Forelimb muscle (tissue), 1 donor: ENCODE measurements at places on chromosomes 12 and 14. TPM values are rescaled to one million over a fixed set of nuclear protein-coding genes. Genes with fewer than 3 reads are reported as not detected.

DNA sequence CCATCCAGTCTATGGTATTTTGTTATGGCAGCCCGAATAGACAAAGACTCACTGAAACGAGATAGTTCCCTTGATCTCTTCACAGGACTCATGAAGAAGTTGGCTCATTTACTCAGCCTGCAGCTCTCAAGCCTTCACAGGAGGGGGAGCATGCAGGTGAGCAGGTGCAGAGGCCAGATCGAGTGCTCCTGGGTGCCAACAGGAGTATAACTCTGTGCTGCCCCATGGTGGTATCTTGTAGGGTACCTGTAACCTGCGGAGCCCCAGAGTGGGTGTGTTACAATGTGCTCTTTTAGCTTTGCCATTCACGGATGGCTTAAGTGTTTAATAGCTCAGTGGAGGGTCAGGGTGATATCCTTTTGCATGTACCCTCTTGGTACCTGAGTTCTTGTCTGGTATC, 159.5 kb downstream of the METTL25 start:
- DNase-seq = no peak

DNA sequence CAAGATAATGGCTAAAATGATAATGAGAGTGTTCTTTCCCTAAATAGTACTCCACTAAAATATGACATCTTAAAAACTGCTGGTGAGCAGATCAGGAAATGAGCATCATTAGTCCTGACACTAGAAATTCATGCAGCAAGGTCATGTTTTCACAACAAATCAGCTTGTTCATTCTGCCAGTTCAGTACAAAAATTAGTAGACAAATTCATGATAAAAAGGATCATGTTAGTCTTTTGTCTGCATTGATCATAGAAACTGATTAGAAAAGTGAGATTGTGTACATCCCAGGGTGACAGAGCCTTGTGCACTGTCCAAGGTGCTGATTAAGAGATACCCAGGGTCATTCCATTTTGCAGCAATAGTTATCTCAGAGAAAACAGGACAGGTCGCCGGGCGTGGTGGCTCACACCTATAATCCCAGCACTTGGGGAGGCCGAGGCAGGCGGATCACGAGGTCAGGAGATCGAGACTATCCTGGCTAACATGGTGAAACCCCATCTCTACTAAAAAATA, 163.6 kb downstream of the RIMBP2 start:
- peak; percentile 1 for DNase-seq

- no peak for DNase-seq
Measured at GRCh38 chr12:127607146-127607725, 659.7 kb upstream of the TMEM132C start.

BDKRB1 gene
- 0.65 TPM for polyA plus RNA-seq

GRCh38 chr12:7793211-7793610, 4.0 kb downstream of the NANOG start:
- DNase-seq = no peak

- DNase-seq = no peak
Measured at GRCh38 chr12:71780237-71780822, 25.7 kb downstream of the RAB21 start.

DNA sequence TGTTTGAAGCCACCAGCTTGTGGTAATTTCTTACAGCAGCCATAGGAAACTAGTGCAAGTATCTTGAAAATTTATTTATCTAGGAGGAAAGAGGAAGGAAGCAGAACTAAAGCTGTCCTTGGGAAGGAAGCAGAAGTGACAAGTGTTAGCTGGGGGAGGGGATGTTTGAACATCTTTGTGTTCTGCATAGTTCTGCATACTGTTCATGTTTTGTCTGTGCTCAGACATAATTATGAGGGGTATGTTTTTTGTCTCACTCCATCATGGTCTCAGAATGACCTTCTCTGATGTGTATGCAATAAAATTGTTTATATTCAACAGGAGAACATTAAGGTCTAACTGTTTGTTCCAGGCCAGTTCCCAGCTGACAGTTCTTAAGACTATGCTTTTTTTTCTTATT, 606.5 kb downstream of the GALC start:
- DNase-seq = no peak

KRT75 gene
- not detected for polyA plus RNA-seq

SLC35F4 gene
- 0.37 TPM for polyA plus RNA-seq

GALNT8 gene
- polyA plus RNA-seq = 3.7 TPM

DNA sequence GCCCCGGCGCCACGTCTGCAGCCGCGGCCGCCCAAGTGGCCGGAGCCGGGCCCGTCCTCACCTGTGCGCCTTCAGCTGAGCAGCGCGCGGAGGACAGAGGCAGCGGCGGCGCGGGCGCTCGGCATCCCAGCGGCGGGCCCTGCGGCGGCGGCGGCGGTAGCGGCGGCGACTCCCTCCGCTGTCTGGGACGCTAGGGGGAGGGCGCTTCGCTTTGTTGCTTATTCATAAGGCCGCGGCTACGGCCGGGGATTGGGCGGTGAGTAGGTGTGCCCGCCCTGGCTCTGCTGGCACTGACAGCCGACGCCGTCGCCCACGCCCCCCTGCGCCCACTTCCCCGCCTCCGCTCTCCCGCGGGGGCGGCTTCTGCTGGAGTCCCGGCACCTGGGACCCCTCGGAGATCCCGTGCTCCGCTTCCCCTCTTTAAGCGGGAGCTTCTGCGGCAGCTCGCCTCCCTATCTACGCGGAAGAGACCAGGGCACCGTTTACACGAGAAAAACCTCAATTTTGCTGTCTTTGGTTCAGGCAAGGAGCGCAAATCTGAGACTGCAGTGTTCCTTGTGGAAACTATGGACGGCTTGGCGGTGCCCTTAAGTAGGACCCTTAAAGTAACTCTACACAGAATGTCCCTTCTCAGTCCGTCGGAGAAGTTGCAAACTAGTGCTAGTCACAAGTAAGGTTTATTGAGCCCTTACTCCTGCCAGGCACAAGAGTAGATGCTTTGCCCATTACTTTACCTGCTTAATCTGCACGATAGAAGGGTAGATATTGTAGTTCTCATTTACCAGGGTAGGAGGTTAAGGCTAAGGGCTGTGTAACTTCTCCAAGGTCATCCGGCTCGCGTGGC, at the start of gene ARMH4:
ARMH4 (minus strand) TSS at position 200 of the 844 bp plus-strand sequence. CDS start 12,855 bp downstream, outside the sequence.
- peak; percentile 43 for DNase-seq

DNA sequence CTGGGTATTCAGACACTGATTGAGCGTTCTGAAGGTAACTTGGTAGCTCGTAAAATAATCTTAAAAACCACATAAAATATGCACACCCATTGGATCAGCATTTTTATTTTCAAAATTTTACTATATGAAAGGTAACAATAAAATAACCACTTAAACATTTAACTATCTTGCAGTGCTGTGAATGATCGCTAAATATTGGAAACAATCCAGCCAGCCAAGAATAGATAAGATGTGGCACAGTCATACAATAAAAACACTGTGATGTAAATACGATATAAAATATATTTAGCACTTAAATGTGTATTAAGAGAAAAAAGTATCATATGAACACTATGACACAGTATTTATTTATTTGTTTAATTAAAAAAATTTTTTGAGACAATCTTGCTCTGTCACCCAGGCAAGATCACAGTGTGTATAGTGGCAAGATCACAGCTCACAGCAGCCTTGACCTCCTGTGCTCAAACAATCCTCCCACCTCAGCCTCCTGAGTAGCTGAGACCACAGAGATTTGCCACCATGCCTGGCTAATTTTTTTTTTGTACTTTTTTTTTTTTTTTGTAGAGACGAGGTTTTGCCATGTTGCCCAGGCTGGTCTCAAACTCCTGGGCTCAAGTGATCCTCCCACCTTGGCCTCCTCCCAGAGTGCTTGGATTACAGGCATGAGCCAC, 39.4 kb downstream of the SDR9C7 start:
- no peak for DNase-seq

NKX2-1 gene
- not detected for polyA plus RNA-seq

IQSEC3 gene
- 2.9 TPM for polyA plus RNA-seq

TBX3 gene
- 33.8 TPM for polyA plus RNA-seq

- DNase-seq = no peak
Measured at GRCh38 chr14:56896922-56897321, 86.6 kb upstream of the OTX2 start.

GRCh38 chr12:87344699-87345098, 684.5 kb downstream of the C12orf50 start:
- DNase-seq = no peak

OR6C2 gene
- not detected for polyA plus RNA-seq

LRCOL1 gene
- polyA plus RNA-seq = 0.15 TPM

DNA sequence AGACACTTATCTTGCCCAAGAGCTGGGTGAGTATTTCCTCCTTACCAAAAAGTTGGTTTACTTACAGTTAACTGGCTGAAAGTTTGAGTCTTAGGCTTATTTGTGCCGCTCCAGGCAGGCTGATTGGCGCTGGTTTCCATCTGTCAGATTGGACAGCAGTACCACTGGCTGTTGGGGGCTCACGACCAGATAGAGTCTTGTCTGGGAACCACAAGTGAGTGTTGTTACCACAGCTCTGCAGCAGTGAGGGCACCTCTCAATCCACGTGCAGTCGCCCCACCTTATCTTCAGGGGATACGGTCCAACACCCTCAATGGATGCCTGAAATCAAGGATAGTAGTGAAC, 58.9 kb downstream of the DDX51 start:
- DNase-seq = no peak

DNA sequence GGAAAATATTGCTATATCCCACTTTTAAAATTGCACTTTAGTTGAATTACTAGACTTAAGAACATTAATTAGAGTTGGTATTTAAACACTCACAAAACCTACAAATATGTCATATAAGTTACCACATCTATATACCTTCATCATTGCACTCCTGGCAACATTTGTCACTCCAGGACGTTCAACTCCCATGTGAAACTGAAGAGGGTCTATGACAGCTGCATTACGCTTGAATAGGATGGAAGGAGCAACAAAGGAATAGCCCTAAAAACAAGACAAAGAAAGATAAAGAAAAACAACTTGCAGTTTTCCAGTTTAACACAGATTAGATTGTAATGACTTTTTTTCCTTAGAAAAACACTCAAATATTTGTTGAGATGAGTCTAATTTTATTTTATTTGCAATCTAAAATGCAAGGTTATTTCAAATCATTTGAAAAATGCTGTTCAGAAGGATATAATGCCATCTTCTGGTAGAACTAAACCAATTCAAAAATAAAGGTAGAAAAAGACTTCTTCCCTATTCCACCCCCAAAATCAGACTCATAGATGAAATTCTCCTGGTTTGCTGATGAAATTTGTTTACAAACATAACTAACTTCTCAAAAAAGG, 84.3 kb upstream of the TTC7B start:
- no peak for DNase-seq

LRTM2 gene
- polyA plus RNA-seq = 0.81 TPM

OVCH1 gene
- polyA plus RNA-seq = 0.54 TPM

GPR162 gene
- 16.8 TPM for polyA plus RNA-seq

GPX2 gene
- polyA plus RNA-seq = 0.35 TPM
